ENCODE measurements at places on chromosomes 11 and 22. TPM values are rescaled to one million over a fixed set of nuclear protein-coding genes. Genes with fewer than 3 reads are reported as not detected.

Gene PNPLA5
- not detected for total RNA-seq

Gene MUC2
- total RNA-seq = not detected

Gene DEPDC7
- 0.11 TPM for total RNA-seq

Gene OR2AG1
- not detected for total RNA-seq

Gene DDIAS
- 1.6 TPM for total RNA-seq

Gene F2
- not detected for total RNA-seq

Gene INS
- total RNA-seq = not detected

All from dermis lymphatic vessel endothelial cell (primary cell).